T1000 (cell line): ENCODE measurements at places on chromosomes 12 and 14.

GRCh38 chr14:74671789-74672188 is 41.1 kb downstream of the AREL1 start:
- DNase-seq = no peak

DNA sequence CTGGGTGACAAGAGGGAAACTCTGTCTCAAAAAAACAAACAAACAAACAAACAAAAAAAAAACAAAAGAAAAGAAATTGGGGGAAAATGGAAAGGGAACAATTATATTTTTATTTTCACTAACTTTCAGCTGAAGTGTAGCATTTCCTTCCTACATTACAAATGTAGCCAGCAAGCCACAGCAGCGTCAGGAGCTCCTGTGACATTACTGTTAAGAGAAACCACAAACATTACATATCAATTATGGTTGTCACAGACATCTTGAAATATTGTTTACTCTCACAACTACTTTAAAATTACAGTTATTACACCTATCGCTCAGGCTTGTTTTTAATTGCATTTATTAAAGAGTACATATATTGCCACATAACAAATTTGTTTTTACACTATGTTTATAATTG is 49.8 kb upstream of the SLC24A4 start:
- no peak for DNase-seq

DNA sequence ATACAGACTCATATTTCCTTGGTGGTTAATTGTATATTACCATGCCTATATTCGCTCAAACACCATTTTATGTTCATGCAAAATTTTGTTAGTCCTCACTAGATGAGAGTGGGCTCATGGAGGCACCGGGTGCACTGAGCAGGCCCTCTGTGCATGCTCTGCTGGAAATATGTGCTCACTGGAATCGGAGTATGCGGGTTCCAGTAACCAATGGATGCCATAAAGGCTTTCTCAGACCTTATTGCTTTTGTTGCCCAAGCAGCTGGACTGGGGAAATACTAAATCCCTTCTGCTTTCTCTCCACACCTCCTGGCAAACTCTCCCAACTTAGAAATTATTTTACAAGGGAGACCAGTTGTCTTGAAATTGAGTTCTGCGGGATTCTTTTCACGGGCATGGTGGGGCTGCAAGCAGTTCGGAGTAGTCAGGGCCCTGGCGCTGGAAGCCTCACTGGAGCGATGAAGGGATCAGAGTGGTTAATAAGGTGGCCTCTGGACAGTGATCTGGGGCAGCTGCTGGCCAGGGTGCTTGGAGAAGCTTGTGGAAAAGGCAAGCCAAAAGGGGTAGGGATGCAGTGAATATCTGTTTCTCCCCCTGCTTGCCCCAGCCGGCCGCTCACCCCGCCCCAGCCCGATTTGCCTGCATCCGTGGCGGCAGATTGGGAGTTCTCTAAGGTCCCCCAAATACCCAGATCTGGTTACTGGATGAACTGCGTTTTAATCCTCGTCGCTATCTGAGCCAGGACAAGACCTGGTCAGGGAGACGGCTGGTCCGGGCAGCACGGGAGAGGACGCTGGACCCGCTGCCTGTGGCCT is 7.4 kb upstream of the HOXC6 start:
- DNase-seq = no peak

DNA sequence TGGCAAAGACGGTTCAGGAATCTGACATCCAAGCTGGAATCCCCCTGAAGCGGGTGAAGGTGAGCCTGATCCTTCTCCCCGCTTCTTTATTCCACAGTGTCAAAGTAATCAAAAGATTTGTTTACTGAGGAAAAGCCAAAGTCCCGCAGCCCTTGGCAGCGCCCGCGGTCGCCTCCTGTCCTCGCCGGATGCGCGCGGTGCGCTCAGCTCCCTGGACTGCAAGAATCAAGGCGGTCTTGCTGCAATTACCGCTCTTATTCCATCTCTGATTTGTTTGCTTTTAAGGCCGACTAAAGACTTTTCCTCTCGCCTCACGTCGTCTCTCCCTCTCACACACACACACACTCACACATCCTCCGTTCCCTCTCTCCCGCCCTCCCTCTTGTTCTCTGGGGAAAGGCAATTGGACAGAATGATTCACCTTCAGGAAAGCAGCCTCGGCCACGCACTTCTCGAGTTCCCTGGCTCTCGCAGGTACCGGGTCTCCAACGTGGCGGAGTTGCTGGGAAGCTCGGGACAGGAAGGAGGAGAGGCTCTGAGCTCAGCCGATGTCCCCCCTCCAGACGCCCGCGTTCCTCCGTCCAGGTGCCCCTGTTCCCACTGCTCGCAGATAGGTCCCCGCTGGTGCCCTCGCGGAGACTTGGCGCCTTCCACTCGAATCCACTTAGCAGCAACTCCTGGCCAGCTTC is 68.6 kb upstream of the USP15 start:
- peak; percentile 45 for DNase-seq

DNA sequence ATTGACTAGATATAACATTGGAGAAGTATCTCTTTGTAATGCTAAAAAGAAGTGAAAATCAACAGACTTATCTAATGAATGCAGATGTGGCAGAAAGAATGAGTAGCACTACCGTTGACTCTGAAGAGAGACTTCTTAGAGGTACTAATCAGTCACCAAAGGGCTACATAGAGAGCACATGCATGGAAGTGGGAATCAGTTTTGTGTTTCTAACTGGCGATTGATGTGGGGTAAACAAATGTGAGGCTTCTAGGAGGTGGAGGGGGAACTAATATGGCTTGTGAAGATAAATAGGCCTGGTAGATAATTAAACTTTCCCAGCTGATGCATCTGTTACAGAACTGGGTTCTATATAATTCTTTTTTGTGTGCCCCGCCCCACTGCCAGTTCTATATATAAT is 10.5 kb downstream of the COCH start:
- DNase-seq = no peak

DNA sequence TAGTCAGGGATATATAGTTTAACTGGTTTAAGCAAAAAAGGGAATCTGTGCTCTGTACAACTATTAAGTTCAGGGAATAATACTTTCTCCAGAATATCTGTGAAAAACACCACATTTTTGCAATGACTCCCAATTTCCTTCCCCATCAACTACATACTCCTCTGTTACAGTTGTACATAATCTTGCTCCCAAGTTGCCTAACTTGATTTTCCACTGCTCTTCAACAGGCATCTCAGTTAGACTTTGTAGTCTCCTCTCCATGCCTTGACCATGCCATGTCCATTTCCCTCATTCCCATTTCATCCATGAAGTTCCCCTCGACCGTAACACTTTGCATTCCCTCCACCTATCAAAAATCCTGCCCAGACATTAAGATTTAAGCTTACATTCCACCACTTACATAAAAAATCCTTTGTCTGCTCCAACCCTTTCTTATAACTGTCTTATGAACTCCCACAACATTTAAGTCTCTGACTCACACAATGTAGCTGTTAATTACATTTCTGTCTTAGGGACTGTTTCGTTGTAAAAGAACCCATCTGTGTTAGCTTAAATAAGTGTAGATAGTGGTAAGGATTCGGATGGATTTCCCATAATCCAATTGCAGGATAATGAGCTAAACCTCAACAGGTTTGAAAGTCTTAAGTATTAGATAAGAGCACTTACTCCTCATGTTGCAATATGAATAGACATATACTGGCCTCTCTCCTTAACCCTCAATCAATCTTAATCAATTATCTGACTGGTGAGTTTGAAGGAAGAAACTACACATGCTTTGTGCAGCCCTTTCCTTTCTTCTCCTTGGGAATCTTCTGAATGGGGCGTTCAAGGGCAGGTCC is 156.5 kb downstream of the PAWR start:
- no peak for DNase-seq

- DNase-seq = no peak
These were observed 4.9 kb upstream of the ASPG start for GRCh38 chr14:104080376-104081260.

- DNase-seq = no peak
These were observed 2.6 kb upstream of the MAP4K5 start for GRCh38 chr14:50534997-50535396.

DNA sequence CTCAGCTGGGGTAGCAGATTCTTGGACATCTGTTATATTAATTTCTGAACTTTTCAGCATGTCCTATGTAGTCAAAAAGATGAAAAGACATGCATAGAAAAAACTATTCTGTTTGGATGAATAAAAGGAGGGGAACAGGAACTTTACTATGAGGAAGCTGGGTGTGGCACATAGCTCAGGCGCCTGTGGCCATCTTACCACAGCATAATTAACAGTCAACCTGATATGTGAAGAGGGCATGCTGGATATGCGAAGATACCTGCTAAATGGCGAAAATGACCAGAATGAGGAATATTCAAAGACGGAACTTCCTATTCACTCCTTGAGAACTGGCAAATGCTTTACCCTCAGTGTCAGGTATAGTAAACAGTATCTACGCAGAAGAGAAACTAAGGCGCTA is 18.4 kb downstream of the SETD3 start:
- DNase-seq = no peak

DNA sequence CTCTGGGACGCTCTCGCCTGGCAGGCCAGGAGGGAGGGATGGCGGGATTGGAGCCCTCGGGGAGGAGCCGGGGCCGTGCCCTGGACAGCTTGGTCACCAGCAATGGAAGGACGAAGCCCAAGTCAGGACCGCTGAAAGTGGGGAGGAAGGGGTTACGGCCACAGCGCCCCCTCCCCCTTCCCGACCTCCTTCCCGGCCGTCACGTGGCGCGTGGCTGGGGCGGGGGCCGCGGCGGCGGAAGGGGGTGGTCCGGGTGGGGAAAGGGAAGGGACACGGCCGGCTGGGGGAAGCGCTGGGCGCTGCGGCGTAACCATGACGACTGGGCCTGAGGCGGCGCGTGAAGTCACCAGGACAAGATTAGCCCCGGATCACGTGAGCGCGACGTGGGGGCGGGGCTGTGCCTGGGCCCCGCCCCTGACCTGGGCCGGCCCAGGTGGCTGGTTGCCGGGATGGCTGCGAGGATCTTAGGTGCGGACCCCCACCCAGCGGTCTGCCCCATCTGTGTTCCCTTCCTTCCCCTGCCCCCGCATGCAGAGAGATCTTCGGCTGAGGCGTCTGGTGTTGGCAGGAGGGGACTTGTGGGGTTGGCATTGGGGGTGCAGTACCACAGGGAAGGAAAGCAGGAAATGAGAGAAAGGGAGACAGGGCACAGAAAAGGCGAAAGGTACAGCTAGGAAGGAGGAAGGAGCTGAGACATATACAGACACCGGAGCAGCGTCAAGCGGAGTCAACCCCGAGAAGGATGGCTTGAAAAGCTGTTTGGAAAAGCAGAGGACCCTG is 6.2 kb downstream of the MAP3K12 start:
- peak; percentile 85 for DNase-seq

GRCh38 chr14:75548544-75548943 is 26.3 kb downstream of the BATF start:
- DNase-seq = no peak

DNA sequence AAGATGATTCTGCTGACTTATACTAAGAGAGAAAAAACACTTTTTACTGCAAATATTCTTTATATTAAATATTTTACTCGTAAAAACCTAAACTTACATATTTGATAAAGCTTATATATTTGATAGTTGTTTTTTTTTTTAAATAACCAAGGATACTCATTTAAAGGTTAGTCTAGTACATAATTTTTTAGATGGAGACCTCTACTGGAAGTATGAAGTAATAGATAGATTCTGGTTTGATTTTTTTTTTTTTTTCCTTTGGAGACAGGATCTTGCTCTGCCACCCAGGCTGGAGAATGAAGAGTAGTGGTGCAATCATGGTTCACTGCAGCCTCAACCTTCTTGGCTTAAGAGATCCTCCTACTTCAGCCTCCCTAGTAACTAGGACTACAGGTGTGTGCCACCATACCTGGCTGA is 16.4 kb downstream of the ARID2 start:
- no peak for DNase-seq

DNA sequence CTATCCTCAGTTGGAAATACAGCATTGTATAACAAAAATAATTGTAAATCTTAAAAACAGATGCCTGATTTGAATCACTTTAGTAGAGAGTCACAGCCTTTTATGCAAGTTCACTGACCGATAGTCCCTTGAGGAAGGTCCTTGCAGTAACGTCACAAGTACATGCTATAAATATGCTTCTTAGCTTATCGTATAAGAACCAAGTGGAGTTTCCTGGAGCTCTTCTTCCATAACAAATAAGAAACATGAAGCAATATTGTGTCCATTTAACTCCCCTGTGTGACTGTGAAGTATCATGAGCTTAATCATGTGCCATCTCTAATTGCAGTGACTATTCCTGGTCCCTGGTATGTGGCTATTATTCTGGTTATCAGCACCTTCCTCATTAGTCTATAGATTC is 107.9 kb downstream of the SLC38A4 start:
- DNase-seq = no peak

DNA sequence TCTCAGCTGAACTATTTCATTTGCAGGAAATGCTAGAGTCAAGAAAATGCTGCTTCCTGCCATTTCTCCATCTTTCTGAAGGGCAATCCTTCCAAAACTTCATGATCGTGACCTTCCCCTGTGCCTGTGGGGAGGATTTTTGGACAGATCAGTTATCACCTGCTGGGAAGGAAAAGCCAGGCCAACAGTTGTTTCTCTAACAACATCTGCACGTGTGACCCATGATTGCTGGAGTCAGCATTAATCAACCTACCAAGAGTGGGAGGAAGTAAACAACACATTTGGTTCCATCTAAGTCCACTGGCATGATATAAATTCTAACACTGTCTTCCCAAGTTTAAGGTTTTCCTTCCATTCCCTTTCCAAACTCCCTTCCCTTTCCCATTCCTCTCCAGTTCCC is 172.7 kb downstream of the APAF1 start:
- DNase-seq = no peak

DNA sequence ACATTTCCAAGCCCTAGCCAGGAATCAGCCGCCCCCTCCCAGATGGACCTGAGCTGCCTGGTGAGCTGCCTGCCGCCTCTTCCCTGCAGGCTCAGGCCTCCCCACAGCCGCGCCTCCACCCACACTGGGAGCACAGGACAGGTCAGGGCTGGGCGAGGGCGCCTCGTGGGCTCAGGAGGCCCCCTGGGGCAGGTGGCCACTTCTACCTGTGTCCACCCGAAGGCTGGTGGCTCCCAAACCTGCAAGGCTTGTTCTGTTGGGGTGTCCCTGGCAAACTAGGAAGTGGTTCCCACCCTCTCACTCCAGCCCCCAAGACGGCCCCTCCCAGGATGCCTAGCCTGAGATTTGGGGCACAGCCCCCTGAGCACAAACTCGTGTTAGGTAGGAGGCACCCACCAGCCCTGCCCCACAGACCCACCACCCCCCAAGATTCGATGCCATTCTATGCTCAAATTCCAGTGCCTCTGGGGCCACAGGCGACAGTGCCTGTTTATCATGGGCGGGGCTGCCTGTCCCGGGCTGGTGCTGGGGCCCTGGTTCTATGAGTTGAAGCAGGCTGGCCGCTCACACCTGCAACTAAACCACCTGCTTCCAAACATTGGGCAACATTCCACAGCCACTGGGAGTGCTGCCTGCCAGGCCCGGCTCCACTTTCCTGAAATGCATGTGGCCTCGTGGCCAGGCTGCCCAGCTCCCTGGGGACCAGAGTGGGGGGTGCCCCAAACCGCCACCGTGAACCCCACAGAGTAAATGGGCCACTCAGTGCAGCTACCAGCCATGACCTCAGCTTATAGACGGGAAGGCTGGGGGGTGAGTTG is 6.8 kb downstream of the MMP17 start:
- DNase-seq = no peak

GRCh38 chr12:32139064-32139421 is 32.4 kb downstream of the BICD1 start:
- DNase-seq = no peak

GRCh38 chr12:45235087-45236025 is 19.5 kb downstream of the ANO6 start:
- peak; percentile 72 for DNase-seq
